Renal cortex interstitium (tissue), 15 donors: ENCODE measurements at places on chromosomes 1 and 21.

- no peak for DNase-seq
Measured at GRCh38 chr1:56359056-56359455, 220.3 kb downstream of the PLPP3 start.

- DNase-seq, result no peak
Measured at GRCh38 chr1:220809704-220810103, 23.0 kb downstream of the MTARC1 start.

GRCh38 chr1:244212797-244213475, 161.9 kb downstream of the ZBTB18 start:
- DNase-seq, result peak; percentile 58

DNA sequence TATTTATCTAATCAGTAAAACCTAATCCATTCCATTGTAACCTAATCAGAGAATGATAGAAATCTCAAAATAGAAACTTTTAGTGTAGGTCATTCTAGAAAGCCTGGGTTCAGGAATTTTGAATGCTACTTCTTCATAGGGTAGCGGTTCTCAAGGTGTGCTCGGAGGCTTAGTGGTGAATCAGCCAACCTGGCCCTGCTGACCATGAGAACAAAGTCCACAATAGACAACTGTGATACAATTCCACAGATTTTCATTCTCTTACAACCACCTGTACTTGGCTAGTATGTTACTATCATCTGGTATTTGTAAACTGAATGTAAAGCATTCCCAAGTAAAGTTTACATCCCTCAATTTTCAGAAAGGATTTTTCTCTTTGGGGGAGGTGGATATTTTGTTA, 7.5 kb upstream of the PUM1 start:
- DNase-seq, result no peak

GRCh38 chr1:119787776-119788175, 19.1 kb upstream of the HMGCS2 start:
- no peak for DNase-seq

GRCh38 chr21:36203603-36203889, 46.9 kb downstream of the DOP1B start:
- DNase-seq, result no peak

DNA sequence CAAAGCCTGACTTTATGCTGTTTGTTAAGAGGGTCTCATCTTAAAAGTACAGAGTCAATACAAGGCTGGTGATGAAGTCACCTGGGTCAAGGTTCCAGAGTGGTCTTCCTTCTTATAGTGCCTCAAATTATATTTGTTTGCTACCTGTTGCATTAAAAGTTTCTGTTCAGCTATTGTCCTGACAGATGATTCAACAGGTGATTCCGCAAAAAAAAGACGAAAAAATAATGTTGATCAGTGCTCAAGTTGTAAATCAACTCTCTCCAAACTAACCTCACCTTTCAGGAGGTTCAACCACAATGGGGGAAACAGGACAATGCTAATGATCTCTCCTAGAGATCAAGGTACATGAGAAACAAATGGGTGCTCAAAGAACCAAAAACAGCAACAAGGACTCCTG, 35.7 kb downstream of the HSF2BP start:
- no peak for DNase-seq

DNA sequence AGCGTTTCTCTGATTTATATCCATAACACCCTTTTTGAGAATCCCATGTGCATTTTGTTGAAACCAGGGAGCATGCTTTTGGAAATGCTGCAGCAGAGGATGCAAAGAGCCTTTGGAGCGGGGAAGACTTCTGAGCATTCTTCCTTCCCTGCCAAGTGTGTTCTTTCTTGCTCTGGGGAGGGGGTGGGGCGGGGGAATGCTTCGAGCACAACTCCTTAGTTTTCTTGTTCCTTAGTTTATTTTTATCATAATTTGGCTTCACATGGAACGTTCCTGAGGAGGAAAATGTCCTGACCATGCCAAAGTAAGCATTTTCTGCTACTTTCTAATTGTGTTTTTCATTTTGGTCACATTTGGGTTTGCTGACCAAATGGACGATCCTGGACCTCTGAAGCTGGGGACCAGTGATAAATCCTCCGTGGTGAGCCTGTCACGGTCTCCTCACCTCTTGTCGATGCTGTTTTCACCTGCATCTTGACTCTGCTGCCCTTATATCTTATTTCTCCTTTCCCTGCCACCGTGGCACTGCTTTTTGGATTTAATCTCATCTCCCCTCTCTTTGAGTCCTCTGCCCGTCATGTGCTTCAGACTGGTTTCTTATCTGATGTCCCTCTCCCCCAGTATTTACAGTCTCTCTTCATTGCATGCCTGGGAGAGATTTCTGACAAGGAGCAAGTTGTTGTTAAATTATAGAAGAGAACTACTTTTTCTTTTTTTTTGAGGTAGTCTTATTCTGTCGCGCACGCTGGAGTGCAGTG, 2.4 kb downstream of the CTPS1 start:
- peak; percentile 29 for DNase-seq

- no peak for DNase-seq
Measured at GRCh38 chr1:221457685-221458446, 284.0 kb downstream of the DUSP10 start.

DNA sequence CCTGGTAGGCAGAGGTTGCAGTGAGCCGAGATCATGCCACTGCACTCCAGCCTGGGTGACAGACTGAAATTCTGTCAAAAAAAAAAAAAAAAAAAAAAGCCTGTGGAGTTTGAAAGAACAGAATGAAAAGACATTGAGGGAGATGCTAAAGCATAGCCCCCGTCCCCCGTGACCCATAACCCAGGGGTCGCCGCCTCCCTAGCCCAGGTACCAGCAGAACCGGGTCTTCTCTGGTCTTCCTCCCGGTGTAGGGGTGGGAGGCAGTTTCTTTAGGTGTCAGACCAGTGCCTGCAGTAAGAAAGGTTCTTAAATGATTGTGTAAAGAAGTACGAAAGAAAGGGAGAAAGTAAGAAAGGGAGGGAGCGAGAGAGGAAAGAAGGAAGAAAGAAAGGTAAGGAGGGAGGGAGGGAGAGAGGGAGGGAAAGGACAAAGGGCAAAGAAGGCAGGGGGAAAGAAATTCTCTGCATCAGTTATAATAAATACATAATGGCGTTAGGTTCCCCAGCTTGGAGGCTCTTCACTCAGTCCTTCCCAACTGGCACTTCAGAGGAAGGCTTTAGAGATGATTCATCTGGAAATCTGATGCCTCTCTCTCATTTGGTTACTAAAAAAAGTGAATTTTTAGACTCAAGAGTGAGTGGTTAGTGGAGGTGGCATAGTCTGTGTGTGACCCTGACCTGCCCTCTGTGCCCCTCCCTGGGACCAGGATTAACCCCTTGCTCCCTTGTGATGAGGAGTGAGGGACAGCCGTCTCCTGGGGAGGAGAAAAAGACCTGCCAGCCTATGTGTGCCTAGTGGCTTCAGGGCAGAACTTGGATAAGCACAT, 1.1 kb downstream of the IL24 start:
- no peak for DNase-seq

DNA sequence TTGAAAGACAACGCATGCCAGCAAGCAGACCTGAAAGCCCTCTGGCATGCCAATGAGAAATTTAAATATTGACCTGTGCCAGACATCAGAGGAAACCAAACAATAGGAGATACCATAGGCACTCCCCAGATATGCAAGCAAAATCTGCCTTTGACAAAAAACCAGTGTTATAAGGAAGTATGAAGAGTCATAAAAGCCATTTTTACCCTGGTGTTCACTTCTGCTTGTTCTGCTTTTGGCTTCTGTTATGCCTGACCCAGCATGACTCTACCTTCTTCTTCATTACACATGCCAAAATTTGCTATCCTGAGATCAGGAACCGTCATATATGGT, 26.4 kb downstream of the NPHS2 start:
- no peak for DNase-seq

DNA sequence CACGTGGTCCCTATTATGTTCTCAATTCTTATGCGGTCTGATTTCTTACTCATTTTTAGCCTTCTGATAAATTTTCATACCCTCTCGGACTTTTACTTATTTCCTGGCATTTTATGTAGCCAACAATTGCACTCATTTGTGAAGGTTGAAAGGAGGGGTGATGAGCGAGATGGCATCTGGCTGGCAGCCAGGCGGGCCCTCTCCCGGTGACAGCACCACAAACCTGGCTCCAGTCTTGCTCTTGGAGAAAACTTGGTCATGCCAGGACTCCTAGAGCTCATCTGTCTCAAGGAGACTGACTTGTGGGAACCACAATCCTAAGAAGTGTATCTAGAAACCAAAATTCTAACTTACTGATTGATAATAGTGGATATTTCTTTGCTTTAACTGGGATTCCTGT, 14.6 kb upstream of the AHCTF1 start:
- no peak for DNase-seq

DNA sequence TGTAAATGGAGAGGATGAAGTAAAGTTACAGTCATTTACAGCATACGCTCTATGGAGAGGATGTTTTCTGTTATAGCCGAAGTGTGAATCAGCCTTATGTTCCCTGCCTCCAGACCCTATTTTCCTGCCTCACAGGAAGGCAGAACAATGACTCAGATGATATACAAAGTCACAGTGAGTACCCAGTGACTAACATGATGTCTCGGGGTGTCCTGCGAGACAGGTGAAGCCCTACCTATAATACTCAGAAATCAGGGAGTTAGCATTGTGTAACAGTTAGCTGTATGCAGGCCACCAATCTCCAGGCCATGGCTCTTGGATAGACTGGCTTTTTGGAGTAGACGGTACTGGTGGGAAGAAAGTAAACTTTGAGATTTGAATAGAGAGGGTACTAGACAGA, 55.6 kb upstream of the FBXO28 start:
- DNase-seq, result no peak

- DNase-seq, result no peak
Measured at GRCh38 chr1:9267827-9268581, 24.7 kb upstream of the SPSB1 start.

DNA sequence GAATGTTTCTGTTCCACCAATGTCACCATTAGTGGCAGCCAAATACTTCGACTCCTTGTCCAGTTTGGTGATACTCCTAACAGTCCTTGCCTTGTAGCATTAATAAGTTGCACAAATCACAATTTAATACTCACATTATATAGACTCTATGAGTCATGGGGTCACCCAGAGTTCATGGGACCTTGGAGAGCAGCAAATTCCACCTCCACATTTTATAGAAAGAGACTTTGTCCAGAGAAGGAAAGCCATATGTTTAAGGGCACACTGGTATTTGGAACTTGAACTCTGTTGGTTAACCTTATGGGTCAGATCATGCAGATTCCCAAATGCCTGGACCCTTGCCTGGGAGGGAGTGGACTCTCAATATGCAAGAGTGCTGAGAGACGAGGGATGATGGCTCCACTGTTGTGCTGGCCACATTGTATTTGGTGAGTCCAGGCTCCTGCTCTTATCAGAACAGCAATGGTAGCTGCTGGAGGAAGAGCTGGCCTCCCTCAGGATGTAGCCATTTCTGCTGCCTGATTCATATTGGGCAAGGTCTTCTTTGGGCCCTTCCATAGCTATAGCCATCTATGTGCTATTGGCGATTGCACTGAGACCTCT, 30.6 kb downstream of the DNAJC6 start:
- no peak for DNase-seq

DNA sequence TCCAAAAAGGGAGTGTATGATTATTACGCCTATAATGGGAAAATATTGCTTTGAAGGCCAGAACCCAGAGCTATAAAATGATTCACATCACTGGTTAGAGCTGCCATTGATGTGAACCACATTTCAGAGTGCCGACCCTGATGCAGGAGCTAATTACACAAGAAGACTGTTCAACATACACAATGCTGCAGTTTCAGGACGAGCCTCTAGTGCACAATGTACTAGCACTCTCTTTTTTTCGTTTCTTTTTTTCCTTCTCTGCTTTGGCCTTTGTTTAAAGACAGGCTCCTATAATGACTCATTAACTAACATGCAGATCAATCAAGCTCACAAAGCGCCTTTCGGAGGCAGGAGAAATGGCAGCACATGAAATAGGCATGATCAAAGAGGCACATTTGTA, 66.0 kb upstream of the HMGB4 start:
- no peak for DNase-seq

DNA sequence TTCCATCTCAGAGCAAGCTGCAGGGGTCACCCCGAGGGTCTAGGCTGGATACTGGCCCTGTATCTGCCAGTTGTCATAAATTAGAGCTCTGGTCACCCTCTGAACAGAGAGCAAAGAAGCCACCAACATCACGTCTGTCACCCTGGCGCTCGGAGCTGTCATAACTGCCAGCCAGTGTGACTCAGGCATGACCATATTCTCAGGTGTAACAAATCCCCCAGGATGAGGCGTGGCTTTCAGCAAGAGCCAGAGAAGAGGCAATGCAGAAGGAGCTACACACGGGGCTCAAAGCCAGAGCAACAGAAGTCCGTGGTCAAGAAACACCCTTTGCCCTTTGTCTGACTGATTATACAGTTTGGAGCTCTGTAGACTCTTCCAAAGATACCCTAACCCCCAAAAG, 40.0 kb downstream of the PRAMEF20 start:
- no peak for DNase-seq

- DNase-seq, result no peak
Measured at GRCh38 chr1:20875198-20875973, 88.3 kb upstream of the HP1BP3 start.

GRCh38 chr1:7407980-7408770, 362.9 kb upstream of the VAMP3 start:
- DNase-seq, result no peak

GRCh38 chr1:41396084-41396483, 34.9 kb downstream of the FOXO6 start:
- no peak for DNase-seq

DNA sequence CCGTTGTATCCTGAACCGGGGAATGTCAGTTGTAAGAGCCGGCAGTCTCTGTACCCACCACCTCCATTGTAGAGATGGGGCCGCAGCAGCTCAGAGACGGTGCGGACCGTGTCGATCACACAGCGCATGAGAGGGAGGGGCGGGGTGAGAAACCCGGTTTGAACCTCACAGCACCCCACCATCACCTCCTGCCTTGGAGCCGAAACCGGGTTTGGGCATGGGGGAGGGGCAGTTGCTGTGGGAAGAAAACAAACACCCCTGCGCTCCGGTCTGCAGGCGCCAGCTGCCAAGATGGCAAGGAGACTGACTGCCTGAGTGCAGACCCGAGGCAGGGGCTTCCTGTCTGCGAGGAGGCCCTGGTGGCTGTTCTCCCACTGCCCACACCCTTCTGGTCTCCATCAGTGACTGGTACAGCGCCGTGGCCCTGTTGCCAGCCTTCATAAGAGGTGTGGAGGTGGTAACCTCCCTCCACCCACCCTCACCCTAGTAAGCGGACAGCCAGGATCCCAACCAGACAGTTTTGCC, 69.2 kb upstream of the SSBP3 start:
- no peak for DNase-seq

DNA sequence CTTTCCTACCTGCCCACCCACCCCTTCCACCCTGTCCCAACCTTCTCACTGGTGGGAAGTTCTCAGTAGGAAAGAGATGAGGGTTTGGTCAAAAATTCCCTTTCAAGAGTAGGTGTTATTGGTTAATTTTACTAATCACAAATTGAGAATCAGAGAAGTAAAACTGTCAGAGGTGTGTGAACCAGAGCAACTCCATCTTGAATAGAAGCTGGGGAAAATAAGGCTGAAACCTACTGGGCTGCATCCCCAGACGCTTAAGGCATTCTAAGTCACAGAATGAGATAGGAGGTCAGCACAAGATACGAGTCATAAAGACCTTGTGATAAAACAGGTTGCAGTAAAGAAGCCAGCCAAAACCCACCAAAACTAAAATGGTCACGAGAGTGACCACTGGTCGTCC, 11.5 kb downstream of the PLA2G2D start:
- DNase-seq, result no peak
